Stimulated activated naive CD4-positive, alpha-beta T cell treated with Interleukin-2 at 50 U/mL for 16 hours (primary cell): ENCODE measurements at places on chromosomes 1 and 21.

GRCh38 chr1:156204686-156205085, 8.1 kb upstream of the PMF1 start:
- no peak for DNase-seq

- DNase-seq = no peak
Measured at GRCh38 chr1:153028766-153029165, 2.2 kb upstream of the SPRR1B start.

DNA sequence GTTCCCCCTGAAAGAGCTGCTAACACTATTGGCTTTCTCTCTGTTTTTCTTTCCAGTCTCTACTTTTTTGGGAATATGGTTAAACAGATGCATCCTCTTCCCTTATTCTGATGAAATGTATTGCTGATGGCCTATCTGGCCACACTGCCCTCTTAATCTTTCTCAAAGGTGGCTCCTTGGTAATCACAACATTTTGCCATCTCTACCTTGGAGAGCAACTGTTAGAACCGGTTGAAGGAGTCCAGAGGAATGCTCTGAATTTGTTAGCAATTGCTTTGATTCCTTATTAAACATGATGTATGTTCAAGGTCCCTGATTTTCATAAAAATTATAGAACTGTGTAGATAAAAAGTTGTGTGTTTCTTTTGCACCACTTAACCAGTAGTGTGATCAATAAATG, 50.1 kb upstream of the ARID1A start:
- DNase-seq = no peak

DNA sequence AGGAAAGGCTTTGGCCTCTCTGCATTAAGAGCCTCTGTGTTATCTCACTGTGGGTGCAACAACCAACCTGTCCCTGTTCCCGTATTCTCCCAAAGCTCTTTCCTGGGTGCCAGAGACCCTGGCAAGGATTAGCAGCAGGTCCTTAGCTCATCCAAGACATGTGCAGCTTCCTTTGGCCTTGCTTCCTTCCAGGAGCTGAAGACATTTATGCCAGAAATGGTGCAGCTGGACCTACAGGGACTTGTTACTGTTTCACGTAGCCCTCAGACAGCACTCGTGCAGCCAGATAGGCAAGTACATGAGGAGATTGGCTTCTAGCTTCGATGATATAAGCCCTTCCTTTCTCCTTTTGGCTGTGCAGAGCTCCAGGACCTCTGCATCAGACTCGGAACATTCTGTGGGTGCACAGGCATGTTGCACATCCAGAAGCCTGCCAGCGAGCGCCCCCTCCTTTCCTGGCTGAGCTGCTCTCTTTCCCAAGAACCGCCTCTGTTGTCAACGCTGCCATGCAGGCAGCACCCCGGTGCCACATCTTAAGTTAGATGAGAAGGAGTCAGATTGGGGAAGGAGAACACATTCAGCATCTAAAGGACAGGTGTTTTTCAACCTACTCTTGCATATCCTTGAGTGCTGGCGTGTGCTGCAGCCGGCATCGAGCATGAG, 284.5 kb upstream of the PLXNA2 start:
- no peak for DNase-seq

DNA sequence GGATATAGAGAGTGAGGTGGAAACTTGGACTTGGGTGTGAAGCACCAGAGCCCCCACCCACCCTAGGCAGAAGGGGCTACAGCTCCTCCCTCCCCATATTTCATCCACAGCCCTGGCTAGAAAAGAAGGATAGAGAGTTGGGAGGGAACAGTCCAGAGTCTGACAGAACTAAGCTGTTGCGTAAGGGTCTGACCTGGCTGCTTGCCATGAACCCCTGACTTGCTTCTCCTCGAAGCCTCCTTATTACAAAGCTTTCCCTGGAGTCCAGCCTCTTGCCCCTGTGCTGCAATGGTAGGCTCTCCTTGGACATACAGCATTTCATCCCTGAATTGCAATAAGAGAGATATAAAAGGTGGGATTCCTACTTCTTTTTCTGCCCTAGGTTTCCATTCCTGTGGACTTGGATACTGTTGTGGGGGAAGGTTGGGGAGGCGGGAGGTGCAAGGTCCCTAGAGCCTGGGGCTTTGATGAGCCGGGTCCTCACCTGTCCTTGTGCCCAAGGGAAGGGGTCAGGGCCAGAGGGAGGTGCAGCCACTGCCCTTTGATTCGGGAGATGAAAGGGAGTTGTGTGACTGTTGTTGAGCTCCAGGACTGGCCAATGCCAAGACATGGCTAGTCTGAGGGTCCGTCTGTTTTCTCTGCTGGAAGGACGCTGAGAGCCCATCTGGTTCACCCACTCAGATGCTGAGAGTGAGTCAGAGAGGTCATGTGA, 2.7 kb downstream of the RHBG start:
- no peak for DNase-seq

GRCh38 chr1:116493484-116494352, 77.1 kb downstream of the CD58 start:
- no peak for DNase-seq

DNA sequence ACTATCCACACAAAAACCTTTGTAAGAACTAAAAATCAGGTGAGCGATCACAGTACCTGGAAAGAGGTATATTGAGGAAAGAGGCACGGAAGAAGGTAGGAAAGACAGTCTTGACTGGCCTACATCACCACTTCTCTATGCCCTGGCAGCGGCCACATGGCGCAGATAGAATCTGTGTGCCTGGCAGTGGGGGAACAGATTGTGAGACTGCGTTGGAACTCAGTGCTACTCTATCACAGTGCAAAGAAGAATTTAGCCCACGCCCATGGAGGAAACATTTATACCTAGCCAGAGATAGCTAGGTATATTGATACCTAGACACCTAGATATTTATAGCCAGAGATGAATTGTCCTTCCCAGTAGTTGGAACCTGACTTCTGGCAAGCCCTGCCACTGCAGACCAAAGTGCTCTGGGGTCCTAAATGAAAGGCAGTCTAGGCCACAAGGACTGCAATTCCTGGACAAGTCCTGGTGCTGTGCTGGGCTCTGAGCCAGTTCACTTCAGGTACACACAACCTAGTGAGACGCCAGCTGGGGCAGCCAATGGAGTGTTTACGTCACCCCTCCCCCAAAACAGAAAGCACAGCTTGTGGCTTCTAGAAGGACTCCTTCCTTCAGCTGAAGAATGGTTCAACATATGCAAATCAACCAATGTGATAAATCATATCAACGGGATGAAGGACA, 51.9 kb downstream of the DHX9 start:
- DNase-seq = no peak

DNA sequence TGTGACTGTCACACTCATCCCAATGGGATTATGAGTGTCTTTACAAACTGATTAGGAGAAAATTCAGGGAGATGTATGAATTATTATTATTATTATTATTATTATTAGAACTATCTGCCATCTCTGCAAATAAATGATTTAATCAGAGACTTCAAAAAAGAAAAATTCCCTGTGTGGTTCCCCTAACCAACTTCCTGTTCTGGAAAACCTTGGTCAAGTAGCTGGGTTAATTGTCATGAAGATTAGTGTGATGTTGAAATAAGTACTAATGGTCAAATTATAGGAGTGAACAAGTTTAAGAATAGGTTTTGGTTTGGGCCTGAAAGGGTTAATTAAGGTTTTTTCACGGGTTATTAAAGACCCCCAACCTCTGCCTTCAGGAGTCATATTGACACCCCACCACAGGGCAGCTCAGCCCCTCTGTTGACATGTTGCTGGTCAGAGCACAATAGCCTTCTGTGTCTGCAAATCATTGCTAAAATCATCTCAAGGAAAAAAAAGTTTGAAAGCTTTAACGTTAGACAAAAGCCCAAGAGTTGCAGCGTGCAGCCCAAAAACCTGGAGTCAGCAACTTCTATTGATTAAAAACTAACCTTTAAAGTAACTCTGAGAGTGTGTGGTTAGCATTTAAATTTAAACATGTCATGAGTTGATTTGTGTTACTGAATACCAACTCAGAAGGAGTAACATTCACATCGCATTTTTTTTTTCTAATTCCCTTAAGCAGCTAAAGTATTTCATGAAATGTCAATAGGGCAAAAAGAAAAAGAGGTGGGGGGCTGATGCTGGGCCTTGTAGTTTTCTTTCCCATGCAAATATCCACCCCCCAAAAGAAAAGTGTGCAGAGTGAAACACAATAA, 272.5 kb downstream of the TM2D1 start:
- no peak for DNase-seq

DNA sequence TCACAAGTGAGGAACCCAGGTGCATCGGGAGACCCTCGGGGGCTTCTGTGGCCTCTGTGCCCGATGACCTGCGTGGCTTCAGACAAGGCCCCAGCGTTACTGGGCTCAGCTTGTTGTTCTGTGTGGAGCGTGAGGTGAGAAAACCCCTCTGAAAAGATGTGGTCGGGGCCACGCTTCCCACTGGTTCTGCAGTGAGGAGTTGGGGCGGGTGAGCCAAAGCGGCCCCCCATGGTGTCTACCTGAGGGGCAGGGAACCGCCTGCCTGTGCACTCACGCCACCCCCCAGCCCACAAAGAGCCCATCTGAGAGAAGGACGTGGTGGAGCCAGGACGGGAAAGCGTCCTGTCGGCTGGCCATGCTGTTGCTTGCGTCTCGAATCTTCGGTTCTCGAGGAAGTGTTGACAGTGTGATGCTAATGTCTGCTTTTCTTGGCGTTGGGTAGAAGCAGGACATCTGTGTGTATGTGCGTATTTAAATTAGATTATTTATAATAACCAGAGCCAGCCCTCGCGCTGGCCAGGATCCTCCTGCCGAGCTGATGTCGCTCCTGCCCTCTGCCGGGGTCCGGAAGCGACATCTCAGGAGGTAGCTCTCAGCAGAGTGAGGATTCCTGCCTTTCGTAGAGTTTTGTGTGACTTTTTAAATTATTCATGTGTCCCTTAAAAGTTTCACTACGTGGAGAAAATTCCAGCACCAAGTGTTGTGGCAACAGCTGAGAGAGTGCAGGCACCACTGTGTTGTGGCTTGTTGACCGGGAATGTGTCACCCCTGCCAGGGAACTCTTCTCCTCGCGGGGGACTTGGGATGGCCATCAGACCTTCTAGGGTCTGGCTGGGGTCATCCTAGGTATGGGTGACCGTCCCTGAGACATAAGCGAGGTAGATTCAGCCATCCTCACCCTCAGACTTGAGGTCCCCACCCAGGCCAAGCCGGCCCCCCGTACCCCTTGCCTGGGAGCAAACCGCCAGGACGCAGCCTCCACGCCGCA, 15.3 kb downstream of the TMEM201 start:
- no peak for DNase-seq

DNA sequence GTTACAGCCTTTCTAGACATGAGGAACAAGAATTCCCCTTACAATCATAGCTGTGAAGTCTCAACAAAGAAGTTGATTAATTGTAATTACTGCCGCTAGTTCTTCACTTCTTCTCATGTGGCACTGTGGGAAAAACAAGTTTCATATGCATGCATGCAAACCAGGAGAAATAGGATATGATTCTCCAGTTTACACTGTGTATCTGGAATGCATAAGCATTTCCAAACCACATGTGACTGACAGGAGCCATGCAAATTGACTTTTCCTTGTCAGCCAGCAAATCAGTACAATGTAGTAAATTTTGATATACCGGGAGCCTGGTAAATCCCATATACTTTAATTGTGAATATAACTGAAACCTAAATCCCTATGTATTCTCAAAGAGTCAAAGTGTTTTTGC, 279.3 kb downstream of the PAPPA2 start:
- no peak for DNase-seq

- DNase-seq = no peak
Measured at GRCh38 chr1:167263819-167264464, 43.3 kb downstream of the POU2F1 start.

- no peak for DNase-seq
Measured at GRCh38 chr1:247387565-247387964, 28.4 kb upstream of the NLRP3 start.

DNA sequence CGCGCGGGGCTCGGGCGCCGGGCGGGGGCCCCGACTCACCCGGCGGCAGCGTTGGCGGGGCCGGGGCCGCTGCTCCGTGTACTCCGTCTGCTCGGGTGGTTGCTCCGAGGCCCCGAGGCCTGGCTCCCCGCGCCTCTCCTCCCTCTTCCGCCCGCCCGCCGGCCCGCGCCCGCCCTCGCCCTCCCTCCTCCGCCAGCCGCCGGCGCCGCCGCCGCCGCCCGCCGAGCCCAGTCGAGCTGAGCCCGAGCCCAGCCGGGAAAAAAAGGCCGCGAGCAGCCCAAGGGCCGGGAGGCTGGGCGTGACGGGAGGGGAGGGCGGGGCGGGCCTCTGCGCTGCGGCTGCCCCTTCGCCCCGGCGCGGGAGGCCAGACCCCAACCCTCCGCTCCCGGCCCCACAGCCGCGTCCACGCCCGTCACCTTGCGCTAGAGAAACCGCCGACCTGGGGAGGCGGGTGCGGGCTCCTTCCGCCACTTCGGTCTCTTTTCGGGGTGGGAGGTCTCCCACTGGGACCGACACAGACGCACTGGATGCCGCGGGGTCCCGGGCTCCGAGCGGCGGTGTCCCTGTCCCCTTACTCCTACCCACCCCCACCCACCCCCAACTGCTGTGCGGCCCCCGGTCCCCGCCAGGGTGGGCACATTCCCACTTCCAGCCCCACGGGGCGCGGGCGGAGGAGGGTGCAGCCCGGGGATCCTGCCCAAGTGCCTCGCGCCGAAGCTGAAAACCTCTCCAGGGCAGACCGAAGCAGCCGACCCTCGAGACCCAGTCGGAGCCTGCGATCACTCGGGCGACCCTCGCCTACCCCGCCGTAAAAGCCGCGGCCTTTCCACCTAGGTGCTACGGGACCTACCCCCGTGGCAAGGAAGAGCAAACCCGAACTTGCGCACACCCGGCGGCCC, at the start of gene CERS2:
CERS2 (minus strand) TSS at position 256 of the 899 bp plus-strand sequence. CDS start 5,745 bp downstream, outside the sequence.
- DNase-seq = peak; percentile 63

- no peak for DNase-seq
Measured at GRCh38 chr1:3404301-3404700, 50.2 kb upstream of the ARHGEF16 start.

DNA sequence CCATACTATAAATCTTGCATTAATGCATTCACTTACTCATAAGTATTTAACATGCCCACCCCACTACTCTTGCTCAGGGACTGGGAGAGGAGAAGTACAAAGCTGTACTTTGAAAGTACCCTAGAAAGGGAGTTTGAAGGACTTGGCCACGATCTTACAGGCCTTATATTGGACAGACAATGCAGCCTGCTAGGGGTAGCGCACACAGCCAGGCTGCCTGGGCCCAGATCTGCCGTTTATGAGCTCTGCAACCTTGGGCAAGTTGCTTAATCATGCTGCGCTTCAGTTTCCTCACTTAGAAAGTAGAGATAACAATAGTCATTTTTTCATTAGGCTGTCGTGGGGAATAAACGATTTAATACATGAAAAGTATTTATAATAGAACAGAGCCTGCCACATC, 110.1 kb downstream of the CDC7 start:
- DNase-seq = no peak
